ENCODE measurements at places on chromosomes 2 and 18. TPM values are rescaled to one million over a fixed set of nuclear protein-coding genes. Genes with fewer than 3 reads are reported as not detected.

- DNase-seq, result no peak
Measured at GRCh38 chr2:144469798-144470197, 50.1 kb downstream of the ZEB2 start.

DNA sequence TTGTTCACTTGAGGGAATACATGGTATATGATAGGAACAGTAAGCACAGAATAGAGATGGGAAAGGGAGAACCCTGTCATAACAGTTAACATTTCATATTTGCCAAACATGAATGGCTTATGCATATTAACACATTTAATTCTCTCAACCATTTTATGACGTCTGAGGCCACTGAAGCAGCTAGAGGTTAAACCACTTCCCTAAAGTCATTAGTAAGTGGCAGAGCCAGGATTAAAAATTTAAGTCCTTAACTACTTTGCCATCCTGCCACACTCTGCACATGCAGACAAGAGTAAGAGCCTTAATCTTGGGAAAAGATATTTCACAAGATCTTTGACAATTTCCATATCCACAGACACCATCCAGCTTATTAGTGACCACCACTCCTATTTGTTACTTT is 2.1 kb downstream of the LIPT1 start:
- DNase-seq, result no peak

DNA sequence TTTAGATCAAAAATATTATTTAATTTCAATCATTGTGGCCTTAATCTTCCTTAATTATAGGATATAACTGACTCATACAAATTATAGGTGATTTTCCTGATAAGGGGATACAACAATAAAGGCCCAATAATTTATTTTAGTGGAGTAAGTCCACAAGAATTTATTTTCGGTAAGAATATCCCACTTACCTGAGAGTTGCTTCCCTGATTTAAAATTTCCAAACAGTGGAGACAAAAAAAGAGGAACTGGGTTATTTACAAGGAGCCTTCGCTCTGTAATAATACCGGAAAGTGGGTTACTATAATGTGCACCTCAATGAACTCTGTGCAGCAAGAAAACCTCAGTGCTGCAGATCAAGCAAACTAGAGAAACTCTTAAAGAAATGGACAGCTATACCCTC is 42.2 kb downstream of the FEZ2 start:
- DNase-seq, result no peak

The C2orf81 gene
- 1.5 TPM for total RNA-seq

The NIFK gene
- 45.5 TPM for total RNA-seq

All from fibroblast of lung (primary cell).